ENCODE measurements at places on chromosomes 4 and X.

- DNase-seq: no peak
Measured at GRCh38 chrX:136620780-136621179, 27.2 kb upstream of the CD40LG start.

- DNase-seq: no peak
Measured at GRCh38 chrX:139382529-139382928, 148.0 kb upstream of the F9 start.

DNA sequence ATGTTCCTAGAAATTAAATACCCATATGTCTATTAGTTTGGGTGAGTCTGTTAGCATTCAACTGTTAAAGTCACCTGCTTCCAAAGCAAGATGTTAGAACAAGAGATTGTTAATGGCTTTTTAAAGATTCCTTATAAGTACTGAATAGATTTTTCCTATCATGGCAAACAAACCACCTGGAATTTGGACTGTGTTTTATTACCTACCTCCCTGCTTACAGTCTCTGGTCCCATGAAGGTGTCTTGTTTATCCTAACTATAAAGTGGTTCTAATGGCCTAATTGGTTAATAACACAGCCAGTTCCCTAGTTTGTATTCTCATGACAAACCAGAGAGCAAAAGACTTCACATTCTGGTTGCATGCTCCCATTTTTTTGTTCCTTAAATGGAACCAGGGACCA lies 149.5 kb downstream of the PPP1R2C start:
- DNase-seq: no peak

- no peak for DNase-seq
Measured at GRCh38 chr4:85187106-85187505, 220.6 kb upstream of the WDFY3 start.

DNA sequence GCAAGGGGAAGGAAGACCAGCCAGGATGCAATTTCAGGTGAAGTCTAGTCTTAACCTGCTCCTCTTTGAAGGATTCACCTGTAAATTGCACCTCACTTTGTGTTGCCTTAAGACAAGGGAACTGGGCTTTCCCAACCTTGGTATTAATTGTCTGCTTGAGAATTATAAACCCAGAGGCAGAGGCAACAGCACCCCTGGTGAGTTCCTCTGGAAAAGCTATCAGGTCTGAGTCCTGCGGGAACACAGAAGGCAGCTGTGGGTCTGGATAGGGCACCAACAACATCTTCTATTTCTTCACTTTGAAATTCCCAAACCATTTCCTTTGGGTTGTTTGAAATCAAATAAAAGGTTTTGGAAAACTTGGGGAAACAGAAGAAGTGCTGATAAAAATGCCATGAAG lies 109.2 kb upstream of the NPY2R start:
- DNase-seq: no peak

- no peak for DNase-seq
Measured at GRCh38 chr4:155972098-155972497, 18.4 kb upstream of the CTSO start.

- no peak for DNase-seq
Measured at GRCh38 chr4:1299301-1299860, 9.7 kb downstream of the MAEA start.

- no peak for DNase-seq
Measured at GRCh38 chr4:169115144-169115896, 105.3 kb upstream of the CBR4 start.

DNA sequence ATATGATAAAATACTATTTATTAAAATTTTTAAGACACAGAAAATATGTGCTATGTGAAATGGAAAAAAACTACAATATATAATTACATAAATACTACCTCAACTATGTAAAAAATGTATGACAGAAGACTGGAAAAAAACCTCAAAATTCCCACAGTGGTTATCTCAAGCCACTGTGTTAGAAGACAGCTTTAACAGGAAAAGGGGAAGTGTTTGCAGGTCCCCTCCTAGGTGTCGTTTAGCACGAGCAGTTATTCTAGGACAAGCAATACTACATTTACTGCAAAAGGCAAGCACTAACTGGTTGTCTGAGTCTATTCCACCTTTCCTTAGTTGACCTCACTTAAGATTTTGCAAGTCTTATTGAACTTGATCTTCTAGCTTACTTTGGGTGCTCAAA lies 44.9 kb upstream of the PHF8 start:
- no peak for DNase-seq

GRCh38 chr4:186758929-186759682 lies 35.5 kb upstream of the FAT1 start:
- DNase-seq: no peak

GRCh38 chr4:158682066-158682465 lies 10.0 kb downstream of the ETFDH start:
- DNase-seq: no peak

DNA sequence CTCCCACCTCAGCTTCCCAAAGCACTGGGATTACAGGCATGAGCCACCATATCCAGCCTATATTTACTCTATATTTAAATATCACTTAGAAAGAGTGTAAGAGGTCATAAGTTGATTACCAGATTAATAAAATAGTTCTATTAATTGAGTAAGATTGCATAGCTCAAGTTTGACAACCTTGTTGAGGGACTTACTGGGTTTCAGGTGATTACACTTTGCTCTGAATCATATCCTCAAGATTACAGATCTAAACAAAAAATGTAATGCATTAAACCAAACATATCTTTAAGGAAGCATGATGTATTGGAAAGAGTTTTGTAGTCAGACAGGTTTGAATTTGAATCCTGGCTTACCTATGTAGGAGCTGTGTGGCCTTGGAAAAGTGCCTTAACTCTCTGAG lies 47.9 kb upstream of the IL13RA2 start:
- no peak for DNase-seq

DNA sequence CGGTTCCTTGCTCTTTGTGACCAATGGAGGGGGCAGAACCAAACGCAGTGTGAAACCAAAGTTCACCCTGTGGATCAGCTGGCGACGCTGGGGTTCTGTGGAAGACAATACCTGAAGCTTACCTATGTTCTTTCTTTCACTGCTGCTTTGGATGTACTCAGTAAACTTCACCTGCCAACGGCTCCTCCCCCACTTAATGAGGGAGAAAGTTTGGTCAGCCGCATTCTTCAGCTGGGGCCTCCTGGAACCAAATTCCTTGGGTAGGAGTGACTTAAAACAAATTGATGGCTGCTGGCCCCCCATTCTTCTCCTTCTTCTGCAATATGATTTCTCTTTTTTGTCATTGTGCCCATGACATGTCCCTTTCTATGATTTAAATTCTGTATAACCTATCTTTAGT lies 282.4 kb downstream of the ANK2 start:
- DNase-seq: no peak

DNA sequence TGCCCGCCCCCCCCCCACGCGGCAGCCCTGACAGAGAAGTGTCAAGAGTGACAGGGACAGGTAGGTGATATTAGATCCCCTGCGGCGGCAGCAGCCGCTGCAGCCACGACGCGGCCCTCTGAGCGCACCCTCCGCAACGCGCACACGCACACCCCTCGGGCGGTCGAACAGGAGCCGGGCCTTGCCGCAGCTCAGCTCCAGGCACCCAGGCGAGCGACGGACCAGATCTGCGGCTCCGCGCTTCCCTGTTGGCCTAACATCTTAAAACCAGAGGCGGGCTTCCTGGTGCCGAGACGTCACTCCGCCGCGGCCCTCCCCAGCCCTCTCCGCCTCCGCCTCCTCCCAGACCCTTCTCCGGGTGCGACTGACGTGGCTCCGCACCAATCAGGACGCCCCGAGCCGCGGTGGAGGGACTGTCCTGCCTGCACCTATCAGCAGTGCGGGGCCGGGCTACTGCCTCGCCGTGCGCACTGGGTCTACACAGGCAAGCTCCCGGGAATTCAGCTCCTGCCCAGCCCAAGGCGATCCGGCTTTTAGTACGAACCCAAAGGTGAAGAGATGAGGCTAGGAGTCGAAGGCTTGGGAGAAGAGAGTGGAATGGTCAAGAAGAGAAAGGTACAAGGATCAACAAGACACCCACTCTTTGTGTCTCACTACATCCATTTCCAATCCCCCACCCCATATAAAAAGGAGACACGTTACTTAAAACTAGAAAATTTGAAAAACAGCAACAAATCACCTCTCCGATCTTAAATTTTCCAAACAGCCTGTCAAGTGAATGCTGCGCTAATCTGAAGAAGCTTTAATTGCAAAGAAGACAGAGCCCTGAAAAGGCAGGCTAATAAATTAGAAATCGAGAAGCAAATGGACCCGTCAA lies at the start of gene PITX2:
TSS of gene PITX2 (minus strand) at position 237 of the 877 bp plus-strand sequence. CDS start 617 bp downstream, outside the sequence.
- DNase-seq: no peak

- DNase-seq: no peak
Measured at GRCh38 chr4:188012426-188012945, 16.9 kb downstream of the ZFP42 start.

DNA sequence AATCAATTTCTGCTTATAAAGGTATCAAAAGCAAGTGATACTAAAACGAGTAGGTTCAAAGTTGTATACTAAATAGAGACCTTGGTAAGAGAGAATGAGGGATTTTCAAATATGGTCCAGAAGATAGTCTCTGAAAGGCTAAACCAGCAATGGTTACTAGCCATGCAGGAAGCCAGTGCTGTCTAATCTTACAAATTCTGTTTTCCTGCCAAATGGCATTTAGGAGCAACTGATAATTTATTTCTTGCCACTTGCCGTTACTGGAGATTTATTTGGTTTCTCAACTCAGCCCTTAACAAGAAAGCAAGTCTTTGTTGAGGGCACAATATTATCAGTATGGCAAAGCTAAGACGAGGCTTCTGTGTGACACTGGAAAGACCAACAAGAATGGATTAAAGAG lies 47.2 kb downstream of the MAP7D3 start:
- no peak for DNase-seq

DNA sequence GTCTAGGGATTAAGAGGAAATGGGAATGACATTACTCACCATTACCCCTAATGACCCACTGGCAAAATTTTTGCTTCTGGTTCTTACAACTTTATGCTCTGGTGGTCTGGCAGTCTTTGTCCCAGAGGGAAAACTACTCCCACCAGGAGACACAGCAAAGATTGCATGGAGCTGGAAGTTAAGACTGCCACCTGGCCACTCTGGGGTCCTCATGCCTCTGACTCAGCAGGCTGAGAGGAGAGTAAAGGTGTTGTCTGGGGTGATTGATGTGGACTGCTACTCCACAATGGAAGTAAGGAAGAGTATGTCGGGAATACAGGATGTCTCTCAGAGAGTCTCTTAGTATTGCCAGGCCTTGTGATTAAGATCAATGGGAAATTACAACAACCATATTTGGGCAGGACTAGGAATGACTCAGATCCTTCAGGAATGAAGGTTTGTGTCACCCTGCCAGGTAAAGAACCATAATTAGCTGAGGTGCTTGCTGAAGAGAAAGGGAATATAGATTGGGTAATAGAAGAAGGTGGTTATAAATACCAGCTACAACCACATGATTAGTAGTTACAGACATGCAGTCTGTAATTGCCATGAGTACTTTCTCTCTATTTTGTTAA lies 215.5 kb downstream of the GPAT3 start:
- no peak for DNase-seq

GRCh38 chrX:119622356-119623232 lies 16.4 kb upstream of the NKRF start:
- no peak for DNase-seq

GRCh38 chr4:2535376-2536192 lies 863 bp upstream of the FAM193A start:
- peak; percentile 35 for DNase-seq

- no peak for DNase-seq
Measured at GRCh38 chr4:102250341-102250740, 94.9 kb downstream of the SLC39A8 start.

- no peak for DNase-seq
Measured at GRCh38 chr4:175891851-175892250, 79.8 kb upstream of the GPM6A start.

- no peak for DNase-seq
Measured at GRCh38 chrX:26409636-26410035, 193.7 kb downstream of the MAGEB5 start.

GRCh38 chrX:17547658-17548057 lies 172.7 kb downstream of the NHS start:
- DNase-seq: no peak

DNA sequence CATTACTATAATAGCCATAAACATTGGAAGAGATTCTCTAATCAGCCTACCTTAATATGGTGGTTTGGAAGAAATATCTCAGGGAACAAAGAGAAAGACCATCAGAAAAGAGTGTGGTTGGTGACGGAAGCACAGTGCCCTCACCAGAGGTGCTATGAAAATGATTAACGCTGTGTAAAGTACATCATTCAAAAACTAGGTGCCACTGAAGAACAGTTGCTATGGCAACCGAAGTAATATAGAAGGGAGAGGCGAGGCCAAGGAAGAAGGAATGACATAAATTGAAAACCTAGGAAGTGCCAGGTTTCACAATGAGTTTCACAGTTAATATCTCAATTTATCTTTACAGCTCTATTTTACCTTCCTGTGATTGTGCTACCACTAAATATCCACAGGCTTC lies 57.0 kb upstream of the ARSJ start:
- no peak for DNase-seq

- no peak for DNase-seq
Measured at GRCh38 chrX:131617182-131617581, 73.3 kb downstream of the OR13H1 start.

GRCh38 chr4:185734214-185734613 lies 77.8 kb downstream of the SORBS2 start:
- DNase-seq: no peak

DNA sequence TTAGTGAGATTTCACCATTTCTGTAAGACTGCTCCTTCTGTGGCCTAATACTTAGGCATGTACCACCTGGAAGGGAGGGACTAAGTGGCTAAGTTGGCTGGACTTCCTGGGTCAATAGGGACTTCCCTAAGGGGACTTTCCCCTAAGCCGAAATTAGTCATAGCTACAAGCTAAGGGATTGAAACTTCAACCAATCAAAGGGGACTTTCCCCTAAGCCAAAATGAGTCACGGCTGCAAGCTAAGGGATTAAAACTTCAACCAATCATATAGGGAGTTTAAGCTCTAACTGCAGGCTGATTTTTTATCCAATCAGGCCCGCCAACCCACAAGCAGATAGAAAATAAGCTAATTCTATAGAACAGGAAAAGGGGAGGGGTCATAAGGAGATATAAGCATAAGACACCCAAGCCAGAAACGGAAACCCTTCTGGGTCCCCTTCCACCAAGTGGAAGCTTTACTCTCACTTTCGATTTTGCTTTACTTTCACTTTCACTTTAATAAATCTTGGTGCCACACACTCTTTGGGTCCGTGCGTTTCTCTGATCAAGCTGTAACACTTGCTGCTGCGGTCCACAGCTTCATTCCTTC lies 382.8 kb downstream of the KLHL4 start:
- DNase-seq: no peak

- no peak for DNase-seq
Measured at GRCh38 chr4:168817370-168817769, 192.7 kb downstream of the CBR4 start.

GRCh38 chrX:150361070-150361776 lies 1.9 kb upstream of the MAMLD1 start:
- DNase-seq: no peak

GRCh38 chr4:23938796-23939195 lies 48.9 kb upstream of the PPARGC1A start:
- peak; percentile 38 for DNase-seq
